ENCODE measurements at places on chromosomes 4 and X.

DNA sequence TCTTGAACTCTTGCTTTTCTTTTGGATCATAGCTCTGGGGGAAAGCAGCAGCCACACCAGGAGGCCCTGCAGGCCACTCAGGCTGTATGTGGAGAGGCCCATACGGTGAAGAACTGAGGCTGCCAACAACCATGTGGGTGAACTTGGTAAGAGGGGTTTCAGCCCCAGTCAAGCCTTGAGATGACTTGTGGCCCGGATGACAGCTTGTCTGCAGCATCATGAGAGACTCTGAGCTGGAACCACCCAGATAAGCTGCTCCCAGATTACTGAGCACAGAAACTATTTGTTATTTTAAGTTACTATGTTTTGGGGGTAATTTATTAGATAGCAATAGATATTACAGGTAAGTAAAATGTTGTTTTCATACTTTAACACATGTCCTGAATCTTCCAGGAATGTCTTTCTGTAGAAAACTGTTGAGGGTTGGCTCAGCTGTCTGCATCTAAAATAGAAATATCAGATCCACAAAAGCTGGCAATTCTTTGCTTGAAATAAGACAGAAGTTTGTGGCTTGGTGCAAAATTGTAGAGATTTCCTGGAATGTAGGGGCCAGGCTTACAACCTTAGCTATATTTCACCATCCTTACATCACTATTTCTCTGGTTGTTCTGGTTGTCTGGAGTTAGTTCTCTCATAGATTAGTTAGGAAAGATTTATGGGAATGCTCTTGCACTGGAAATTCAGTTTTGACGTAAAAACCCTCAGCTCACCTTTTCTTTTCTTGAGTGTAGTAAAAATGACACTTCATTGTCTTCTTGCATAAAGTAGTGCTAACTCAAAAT is 272.1 kb downstream of the RAPGEF2 start:
- DNase-seq: no peak

DNA sequence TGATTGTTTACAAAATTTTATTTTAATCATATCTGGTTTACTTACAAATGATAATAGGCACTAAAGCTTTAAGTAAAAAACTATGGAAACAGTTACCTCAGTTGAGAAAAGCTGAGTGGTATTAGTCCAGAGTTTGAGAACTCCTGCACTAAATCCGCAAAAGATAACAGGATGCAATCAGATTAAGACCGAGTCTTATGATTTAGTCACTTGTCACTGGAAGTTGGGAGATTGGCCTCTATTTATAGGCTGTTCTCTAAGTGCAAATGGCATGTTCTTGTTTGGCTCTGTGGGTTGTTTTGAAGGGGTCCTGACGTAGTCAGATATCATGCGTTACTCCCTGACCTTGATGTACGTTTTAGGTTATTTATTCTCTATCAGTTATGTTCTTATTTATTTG is 6.3 kb downstream of the GPAT3 start:
- DNase-seq: no peak

DNA sequence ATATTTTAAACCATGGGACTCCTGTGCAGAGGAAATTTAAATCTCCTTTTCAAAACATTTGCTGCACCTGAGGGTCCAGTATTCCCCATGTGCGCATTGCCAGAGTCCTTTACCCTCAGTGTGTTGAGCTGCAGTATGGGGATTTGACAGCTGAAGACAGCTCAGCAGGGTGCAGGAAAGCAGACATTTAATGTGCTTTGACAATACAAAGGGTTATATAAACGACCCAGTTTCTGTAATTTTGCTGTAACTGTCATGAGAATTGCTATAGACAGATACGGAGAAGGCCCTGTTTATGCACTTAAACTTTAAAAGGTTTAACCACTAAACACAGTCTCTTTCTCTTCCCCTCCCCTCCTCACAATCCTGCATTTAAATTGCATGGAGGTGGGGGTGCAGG is 393.4 kb downstream of the MID1IP1 start:
- no peak for DNase-seq

- DNase-seq: no peak
These were observed 196.0 kb upstream of the EDNRA start for GRCh38 chr4:147284935-147285334.

DNA sequence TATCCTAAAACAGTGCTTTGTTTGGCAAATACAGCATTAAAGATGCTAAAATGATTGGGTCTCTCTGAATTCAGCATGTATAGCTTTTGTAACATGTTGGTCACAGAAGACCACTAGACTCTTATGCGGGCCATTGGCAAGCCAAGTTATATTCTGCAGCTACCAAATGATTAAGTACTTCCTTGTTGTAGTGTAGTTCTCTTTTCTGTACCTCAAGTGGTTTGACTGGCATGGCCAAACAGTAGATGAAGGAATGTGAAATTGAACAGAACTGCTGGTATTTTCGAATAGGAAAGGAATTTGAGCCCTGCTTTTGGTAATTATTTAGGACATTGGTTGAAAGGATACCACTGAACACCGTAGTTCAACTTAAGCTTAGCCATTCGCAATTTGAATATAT is 193.9 kb upstream of the GPC4 start:
- no peak for DNase-seq

GRCh38 chrX:20263474-20263873 is 3.2 kb downstream of the RPS6KA3 start:
- DNase-seq: no peak

GRCh38 chr4:146439999-146440398 is 81.7 kb downstream of the SLC10A7 start:
- no peak for DNase-seq

GRCh38 chr4:168797194-168797593 is 212.9 kb downstream of the CBR4 start:
- DNase-seq: no peak

- DNase-seq: no peak
These were observed 20.3 kb upstream of the FAM9C start for GRCh38 chrX:13064599-13065143.

DNA sequence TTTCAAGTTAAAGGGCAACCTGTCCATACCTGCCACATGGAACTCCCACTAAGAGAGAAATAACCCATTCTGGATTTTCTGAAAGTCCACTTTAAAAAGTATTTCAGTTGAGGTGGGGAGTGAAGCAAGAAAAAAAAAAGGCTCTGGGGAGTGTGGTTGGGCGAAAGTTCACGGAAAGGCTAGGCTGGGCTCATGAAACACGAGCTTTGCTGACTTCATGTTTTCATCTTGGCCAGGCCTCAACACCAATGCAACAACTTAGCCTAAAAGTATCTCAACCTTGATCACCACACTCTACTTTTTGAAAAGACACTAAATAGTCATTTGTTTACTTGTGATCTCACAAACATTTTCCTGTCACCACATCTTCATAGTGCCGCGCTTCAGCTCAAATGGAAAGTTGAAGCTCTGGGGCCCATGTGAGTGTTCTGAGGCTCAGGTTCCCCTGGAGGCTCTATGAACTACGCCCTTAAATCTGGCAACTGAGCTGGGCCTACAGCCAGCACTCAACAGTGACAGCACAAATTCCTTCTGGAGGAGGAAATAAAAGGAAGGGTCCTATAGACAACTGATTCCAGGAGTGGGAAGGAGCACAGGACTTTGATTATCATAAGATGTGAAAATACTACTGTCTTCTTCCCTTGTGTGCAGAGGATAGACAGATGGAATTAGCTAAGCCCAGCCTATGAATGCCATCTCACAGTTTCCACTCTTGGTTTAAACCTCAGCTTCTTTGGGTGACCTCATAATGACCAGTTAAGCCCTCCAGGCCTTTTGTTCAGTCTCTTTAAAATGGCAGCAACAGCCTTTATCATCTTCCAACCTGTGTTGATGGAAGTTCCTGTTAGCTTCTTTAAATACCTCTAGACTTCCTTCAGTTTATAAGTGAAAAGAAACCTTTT is 5.1 kb downstream of the CD40LG start:
- DNase-seq: no peak

- no peak for DNase-seq
These were observed 1.5 kb downstream of the P2RY8 start for GRCh38 chrX:1535241-1536041.

DNA sequence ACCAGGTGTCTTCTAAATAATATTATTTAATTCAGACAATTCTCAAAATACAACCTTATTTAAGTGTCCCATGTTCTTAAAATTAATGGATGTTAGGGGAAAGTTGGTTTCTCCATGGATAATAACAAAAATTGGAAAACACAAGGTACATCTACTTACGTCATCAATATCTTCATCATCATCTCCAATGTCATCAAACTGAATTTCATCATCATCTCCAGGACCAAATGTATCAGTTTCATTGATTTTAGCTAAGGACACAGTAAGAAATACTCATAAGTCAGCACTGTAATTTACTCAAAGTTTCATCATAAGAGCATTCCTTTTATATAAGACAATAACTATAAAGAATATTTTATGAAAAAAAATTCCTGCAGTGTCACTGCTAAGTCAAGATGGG is 11.3 kb downstream of the EIF1AX start:
- no peak for DNase-seq

- no peak for DNase-seq
These were observed 6.7 kb upstream of the GPRIN3 start for GRCh38 chr4:89314291-89314690.

GRCh38 chr4:47002580-47002979 is 9.2 kb upstream of the GABRA4 start:
- DNase-seq: no peak

DNA sequence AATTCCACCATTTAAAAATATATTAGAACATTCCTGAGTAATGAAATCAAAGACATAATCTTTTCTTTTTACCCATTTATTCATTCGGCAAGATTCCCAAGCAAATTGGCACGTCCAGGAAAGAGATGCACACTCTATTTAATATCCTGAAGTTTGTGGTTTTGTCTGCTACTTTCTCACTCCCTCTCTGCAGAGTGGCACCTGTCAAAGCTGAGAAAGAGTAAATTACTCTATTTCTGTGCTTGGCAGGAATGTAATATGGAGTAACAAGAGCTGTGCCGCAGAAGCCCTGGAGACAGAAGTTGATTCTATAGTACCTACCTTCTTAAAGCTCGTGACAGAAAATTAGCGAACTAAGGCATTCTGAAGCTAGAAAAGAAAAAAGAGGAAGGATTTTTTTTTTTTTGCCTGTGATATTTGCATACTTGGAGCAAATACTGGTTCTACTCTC is 5.5 kb downstream of the GSTCD start:
- DNase-seq: no peak

- no peak for DNase-seq
These were observed 216.2 kb downstream of the ADGRA3 start for GRCh38 chr4:22299678-22300077.

GRCh38 chrX:134714633-134715110 is 56.4 kb upstream of the PLAC1 start:
- no peak for DNase-seq

DNA sequence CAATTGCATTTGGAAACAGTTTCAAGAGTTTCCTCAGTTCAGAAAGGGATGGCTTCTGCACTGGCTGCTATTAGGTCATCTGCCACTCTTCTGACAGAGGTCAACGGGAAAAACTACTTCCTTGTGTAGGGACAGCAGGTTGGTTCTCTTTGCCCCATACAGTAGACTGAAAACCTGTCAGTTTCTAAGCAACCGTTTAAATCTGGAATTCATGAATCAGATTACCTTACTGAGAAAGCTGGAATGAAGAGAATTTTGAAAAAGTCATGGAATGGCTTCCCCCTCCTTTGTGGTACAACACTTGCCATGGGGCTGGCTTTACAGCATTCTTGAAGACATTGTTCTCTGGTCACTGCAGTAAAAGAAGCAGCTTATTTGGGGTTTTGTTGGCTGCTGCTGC is 240.3 kb downstream of the IL1RAPL2 start:
- no peak for DNase-seq

- DNase-seq: no peak
These were observed 88.5 kb upstream of the TSPAN5 start for GRCh38 chr4:98746936-98747335.

DNA sequence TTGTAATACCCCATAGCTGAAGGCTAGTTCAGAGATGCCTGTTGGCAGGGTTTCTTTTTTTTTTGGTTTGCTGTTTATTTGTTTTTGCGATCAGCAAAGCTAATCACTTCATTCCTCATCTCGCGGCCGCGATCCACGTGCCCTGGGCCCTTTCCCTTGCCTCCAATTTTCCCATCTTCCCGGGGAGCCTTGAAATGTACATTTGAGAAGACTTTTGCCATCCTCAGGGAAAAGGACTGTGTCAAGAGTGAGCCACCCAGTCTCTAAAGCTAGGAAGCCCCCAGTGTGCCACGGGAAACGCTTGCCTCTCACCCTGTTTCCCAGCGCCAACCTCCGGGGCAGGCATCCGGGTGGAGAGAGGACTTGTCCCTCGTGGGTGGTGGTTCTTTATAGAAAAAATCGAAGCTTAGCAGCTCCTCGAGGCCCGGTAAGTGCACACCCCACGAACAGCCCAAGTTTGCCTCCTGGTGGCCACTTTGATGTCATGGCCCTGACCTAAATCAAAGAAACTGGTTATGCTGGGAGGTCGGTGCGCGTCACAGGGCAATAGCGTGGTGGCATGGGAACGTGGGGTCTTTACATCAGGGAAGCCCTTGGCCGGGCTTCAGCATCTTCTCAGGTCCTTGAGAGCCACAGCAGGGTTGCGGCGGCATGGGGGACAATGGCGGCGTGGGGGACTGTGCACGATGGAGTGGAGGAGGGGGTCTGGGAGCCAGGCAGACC is 42.0 kb downstream of the MAP7D3 start:
- no peak for DNase-seq

GRCh38 chr4:16239086-16239485 is 12.8 kb upstream of the TAPT1 start:
- no peak for DNase-seq

DNA sequence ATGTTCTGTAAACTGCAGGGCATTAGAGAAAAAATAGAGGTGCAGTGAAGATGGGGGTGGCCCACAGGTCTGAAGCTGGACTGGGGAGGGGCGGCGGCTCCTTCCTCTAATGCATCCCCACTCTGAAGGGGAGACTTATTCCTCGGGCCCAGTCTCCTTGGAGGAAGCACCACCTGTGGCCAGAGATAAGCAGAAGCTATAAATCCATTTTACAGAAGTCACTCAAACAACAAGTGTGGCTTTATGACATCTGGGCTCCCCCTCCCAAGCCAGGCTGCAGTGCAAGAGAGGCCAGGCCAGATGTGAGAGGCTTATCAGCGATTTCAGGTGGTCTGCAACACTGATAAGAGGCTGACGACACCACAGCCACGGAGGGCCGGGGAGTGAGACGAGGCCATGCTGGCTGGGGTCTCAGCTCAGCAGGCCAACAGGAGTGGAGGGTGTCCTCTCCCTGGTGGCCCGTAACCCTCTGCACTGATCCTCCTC is 15.8 kb downstream of the CYTL1 start:
- peak; percentile 77 for DNase-seq

DNA sequence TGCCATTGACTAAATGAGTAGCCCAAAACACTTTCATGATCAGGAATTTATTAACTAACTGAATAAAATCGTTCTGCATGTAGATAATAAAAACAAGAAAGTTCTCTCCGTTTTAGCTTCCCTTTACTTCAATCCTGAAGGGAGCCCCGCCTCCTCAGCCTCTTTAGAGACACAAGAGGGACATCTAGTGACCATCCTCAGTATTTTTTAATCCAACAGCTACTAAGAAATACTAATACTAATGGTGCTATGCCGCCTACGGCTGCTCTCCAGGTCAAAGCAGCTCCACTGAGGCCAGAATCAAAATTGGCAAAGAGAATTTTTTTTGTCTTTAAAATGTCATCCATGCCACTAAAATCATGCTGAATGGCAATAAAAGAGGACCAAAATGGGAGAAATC is 3.2 kb upstream of the PCDH19 start:
- DNase-seq: no peak

Measured in vagina (tissue), 2 donors.